ENCODE measurements at places on chromosomes 3 and 15.

GRCh38 chr3:146390006-146390772 is 79.2 kb downstream of the PLSCR2 start:
- DNase-seq, result peak; percentile 15

- no peak for DNase-seq
Measured at GRCh38 chr15:101599091-101599490, 53.1 kb downstream of the TM2D3 start.

DNA sequence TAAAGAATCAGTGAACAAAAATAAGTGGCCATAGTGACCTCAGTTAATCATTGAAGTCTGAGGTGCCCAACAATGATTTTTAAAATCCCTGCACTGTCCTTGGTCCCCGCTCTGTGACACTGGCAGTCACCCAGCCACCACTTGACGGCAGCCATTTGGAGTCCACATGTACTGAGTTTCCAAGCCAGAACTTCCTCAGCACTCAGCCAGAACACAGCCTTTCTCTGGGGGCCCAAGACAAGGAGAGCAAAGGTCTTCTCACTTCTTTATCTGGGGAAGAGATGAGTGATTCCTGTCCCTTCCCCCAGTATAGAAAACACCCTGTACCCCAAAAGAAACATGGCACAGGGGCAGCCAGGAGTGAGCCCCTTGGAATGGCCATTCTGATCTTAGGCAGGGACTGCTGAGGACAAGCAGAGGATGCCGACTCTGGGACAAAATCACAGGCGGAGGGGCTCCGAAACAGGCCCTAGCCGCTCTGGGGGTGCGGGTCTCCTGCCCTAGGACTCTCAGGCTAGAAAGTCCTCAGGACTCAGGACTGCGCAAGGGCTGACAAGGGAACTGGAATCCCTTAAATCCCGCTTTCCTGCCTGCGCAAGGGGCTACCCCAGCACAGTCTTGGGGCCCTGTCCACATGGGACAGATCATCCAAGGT is 12.8 kb downstream of the PAK6 start:
- no peak for DNase-seq

- no peak for DNase-seq
Measured at GRCh38 chr3:30017901-30018300, 588.5 kb upstream of the TGFBR2 start.

DNA sequence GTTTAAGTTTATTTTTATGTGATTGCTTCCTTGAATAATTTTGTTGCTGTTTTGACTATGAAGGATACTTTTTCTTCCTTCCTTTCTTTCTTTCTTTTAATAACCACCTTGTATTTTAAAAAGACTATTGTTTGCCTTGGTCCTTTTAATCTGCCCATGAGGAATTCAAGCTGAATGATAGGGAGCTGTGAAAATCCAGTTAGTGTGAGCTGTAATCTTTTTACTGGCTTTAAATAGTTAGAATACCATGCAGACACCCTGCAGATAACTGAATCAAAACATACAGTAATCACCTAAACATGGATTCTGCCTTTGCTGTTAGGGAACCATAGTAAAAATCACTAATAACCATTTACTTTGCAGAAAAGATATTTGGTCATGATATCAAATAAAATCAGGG is 110.7 kb downstream of the RSRC1 start:
- no peak for DNase-seq

- DNase-seq, result no peak
Measured at GRCh38 chr3:117786349-117786748, 1076.8 kb downstream of the TUSC7 start.

- DNase-seq, result no peak
Measured at GRCh38 chr15:96627031-96627568, 296.6 kb downstream of the NR2F2 start.

GRCh38 chr3:143830786-143831185 is 17.5 kb downstream of the SLC9A9 start:
- no peak for DNase-seq

GRCh38 chr3:172520301-172520831 is 2.9 kb downstream of the TNFSF10 start:
- DNase-seq, result no peak

DNA sequence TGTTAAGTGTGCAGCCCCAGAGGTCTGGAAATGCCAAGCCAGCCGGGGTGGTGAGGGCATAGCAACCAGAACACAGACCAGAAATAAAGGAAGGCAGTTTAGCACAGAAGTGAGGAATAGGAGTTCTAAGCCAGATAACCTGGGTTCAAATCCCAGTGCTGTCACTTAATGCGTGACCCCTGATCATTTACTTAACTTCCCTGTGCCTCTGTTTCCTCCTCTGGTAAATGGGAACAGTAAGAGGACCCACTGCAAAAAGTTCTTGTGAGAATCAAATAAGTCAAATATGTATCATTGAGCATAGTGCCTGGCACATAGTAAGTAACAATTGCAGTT is 125.2 kb upstream of the ARHGEF3 start:
- DNase-seq, result no peak

DNA sequence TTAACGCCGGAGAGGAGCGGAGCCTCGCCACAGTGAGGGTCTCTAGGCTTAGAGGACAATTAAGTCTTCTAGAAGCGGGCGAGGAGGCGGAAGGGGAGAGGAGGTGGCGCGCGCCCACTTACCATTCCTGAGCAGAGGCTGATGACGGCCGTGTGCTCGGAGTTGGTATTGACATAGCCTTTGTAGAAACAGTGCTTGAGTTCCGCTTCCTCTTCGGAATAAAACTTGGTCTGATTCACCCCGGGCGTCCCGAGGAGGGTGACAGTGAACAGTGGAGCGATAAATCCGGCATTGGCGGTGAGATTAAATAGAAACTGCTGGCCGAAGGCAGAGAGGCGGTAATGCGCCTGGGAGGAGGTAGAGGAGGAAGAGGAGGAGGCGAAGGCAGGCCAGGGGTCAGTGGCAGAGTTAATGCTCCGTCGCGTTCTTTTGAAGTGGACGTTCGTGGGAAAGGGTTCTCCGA is 1.3 kb downstream of the ADAMTS9 start:
- DNase-seq, result no peak

- DNase-seq, result no peak
Measured at GRCh38 chr3:59546522-59546921, 496.7 kb upstream of the CFAP20DC start.

- peak; percentile 0 for DNase-seq
Measured at GRCh38 chr3:5846261-5846660, 658.8 kb downstream of the EDEM1 start.

DNA sequence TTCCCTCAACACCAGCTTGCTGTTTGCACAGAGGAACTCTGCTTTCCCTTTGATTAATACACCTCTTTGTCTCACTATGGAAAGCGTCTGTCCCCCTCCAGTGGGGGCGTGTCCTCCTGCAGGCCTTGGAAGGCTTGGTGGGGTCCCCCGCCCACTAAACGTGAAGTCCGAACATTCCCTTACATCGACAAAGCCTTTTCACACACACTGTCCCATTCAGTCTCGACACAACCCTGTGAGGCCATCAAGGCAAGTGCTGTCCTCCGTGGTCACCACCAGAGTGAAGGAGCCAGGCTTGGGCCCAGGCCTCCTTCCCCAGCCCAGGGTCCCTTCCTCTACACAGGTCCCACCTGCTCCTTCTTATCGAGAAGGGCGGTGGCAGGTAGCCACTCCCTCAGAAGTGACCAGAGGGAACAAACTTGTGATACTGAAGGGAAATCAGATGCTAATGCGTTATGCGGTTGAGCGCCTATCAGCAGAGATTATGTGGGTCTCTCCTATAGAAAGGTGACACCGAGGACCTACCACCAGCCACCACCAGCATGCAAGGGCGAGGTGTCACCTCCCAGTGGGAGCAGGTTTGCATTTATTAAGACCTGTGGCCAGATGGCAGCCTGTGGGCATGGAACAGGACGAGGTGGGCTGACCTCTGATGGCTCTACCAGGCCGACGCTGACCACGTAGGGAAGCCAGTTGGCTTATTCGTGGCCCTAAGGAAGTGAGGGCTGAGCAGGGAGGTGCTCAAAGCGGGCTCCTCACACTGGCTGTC is 6.6 kb downstream of the NRROS start:
- DNase-seq, result no peak

DNA sequence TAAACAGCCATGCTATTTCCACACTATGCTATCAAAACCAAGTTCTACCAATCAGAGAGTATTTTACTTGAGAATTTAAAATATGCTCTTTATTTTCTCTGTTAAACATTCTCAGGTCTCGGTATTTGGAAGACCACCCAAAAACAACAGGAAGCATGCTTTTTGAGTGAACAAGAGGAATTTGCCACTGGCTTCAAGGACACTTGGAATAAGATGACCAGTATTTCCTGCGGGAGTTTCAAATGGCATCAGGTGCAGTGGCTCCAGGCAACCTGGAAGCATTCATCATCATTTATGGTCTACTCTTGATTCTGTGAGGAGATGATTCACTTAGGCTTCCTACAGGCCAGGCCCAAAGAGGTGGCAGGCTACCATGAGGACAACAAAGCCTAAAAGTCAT is 305.7 kb upstream of the ATP11B start:
- no peak for DNase-seq

DNA sequence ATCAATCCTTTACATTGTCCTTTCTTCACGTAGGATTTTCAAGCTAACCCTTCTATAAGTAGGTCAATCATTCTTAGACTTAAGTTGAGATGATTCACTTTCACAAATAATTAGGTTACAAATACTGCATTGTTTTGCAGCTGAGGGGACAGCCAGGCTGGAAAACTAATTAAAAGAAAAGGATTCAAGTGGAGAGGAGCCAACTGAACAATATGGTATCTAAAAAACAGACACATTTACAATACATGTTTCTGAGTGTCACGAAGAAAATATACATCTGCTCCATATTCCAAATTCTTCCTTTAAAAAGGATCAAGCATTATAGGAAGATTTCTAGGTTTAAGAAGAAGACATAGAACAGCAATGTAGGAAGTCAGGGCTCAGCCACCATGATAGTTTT is 70.2 kb downstream of the PEAK1 start:
- no peak for DNase-seq

GRCh38 chr3:148938936-148939335 is 52.4 kb upstream of the GYG1 start:
- DNase-seq, result no peak

DNA sequence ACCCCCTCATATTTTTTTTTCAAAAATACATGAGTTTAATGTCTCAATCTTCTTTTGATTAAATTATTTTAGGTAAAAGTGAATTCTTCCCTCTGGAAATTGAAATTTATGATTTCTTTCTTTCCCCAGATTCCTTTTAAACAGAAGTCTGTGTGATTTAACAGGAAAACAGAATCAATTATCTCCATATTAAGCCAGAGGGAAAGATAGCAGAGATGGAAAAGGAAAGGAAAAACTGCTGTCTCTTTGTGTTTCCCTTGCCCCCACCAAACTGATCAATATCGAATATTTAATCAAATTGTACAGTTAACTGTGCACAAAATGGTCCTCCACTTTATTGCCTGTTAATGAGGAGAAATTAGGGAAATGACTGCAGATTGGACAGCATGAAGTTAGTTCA is 203.5 kb upstream of the NECTIN3 start:
- no peak for DNase-seq

- DNase-seq, result no peak
Measured at GRCh38 chr3:18080198-18080689, 337.8 kb upstream of the TBC1D5 start.

- DNase-seq, result peak; percentile 17
Measured at GRCh38 chr3:61541694-61542093, 19.7 kb upstream of the PTPRG start.

DNA sequence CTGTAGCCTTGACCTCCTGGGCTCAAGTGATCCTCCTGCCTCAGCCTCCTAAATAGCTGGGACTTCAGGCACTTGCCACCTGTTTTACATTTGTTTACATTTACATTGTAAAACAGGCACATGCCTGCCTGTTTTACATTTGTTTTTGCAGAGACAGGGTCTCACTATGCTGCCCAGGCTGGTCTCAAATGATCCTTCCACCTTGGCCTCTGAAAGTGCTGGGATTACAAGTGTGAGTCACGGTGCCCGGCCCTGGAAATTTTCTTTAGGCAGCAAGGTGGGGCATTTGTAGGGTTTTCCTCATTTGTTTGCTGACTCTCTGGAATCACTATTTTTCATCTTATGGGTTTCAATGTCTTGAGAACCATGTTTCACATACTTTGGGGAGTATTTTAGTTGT is 25.0 kb downstream of the PIF1 start:
- DNase-seq, result no peak

GRCh38 chr3:30293621-30294240 is 312.7 kb upstream of the TGFBR2 start:
- DNase-seq, result no peak

- no peak for DNase-seq
Measured at GRCh38 chr3:110384601-110385000, 687.0 kb upstream of the NECTIN3 start.

DNA sequence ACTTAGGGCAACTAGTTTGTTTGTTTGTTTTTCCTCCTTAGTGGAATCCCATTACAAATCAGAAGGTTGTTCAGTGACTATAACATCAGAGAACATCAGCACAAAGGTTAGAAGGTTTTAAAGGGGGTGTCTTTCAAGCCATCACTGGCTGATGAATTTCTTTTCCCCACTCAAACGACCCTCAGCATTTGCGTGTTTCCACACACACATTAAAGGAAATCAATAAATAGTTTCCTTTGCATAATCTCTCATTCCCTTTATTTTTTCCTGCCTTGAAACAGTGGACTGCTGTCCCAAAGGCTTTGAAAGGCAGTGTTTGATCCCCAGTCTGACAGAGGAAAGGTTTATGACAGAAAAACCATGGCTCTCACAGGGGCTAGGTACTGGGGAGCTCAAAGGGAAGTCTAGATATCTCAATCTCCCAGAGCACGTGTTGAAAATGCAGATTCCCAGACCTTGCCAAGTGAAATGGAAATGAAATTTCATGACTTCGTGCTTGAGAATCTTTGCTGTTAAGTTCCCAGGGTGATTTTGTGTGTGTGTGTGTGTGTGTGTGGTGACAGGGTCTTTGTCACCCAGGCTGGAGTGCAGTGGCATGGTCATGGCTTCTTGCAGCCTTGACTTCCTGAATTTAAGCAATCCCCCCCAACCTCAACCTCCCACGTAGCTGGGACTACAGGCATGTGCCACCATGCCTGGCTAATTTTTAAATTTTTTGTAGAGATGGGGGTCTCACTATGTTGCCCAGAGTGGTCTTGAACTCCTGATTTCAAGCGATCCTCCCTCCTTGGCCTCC is 2.2 kb upstream of the INTS14 start:
- no peak for DNase-seq

- DNase-seq, result no peak
Measured at GRCh38 chr3:55191911-55192775, 264.3 kb upstream of the LRTM1 start.

DNA sequence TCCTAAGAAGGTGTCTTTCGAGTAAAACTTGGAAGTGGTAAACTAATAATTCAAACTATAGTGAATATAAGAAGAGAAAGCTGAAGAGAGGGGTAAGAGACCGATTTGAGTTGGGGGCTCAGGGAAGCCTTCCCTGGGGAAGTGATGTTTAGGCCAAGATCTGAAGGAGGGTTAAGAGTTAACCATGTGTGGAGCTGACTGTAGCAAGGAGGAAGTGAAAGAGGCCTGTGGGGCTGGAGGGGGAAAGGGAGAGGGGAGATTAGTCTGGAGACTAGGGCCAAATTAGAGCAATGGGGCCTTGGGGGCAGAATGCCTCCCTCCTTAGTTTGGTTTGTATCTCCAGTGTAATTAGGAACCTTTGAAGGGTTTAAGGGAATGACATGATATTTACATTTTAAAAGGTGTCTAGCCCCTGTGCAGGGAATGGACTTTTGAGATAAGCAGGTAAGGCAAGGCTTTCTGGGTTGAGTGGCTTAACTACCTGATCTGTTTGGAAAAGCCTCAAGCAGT is 2.2 kb downstream of the ZNF592 start:
- no peak for DNase-seq

All from NCI-H446 (cell line).